Stimulated activated CD4-positive, alpha-beta T cell treated with anti-CD3 and anti-CD28 coated beads, TNF-alpha, amount 100 ng/mL, for 1 hour (primary cell): ENCODE measurements at places on chromosomes 16 and 17.

DNA sequence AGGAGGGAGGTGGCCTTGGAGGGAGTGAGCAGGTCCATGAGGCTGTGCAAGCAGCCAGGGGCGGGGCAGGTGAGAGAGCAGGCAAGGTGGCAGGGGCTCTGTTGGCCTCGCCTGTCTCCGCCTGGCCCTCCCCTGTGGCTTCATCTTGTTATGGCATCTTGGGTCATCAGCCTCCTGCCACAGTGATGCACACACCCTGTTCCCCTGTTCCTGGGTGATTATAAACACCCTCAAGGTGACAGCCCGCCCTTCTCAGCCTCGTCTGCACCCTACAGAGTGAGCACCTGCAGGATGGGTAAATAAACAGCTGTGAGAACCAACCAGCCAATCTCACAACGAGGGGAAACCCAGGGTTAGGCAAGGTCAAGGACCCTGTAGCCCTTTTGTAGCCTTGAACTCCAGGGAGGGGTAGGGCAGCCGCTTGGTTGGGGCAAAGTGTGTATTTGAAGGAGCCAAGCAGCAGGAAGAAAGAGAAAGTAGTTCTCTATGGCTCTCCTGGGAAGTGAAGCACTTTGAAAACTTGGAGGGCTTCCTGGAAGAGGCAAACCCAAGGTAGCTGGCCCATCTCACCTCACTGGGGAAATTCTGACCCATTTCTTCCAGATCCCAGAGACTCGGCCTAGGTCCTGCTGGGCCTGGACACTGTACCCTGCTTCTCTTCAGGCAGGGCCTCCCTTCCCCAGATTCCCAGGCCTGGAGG is 60.6 kb downstream of the NT5M start:
- no peak for DNase-seq

DNA sequence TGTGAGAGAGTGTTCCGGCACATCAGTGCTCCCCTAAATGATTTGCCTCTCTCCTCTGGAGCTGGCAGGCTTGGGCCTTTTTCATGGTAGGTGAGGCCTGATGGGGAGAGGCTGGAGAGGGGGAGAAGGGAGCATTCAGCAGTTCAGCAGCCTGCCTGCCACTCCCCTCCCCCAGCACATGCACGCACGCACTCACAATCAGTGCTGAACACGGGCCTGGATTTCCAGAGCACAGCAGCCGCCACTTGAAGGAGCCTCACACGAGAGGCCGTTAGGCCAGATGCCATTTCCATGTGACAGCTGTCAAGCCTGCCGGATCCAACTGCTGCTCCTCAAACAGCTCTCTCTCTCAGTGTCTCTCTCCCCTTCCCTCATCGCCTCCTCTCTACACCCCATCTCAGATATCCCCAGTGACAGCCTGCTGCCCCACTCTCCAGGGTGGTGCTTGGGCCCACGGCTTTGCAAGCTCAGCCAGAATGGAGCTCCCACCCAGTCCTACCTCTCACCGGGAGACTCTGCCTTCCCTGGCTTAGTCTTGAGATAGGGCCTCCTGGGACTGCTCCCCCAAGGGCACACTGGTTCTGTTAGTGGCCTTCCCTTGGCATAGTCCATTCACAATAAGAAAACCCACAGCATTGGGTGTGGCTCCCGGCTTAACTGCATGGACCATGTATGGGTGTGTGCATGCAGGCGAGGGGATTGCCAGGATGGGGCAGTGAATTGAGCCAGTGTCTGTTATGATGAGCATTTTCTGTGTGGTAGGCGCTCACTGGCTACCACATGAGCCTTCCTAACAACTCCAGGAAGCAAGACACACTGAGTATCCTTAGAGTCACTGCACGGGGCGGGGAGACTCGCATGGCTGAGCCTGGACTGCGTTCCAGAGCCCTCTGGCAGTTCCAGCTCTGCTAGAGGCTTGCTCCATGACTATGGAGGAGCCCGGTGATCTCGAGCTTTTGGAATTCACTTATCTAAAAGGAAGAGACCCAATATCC is 226.2 kb downstream of the CCDC182 start:
- DNase-seq = no peak

- DNase-seq = no peak
Measured at GRCh38 chr16:21563676-21564075, 35.7 kb upstream of the METTL9 start.

- no peak for DNase-seq
Measured at GRCh38 chr17:72101526-72101925, 19.3 kb upstream of the SOX9 start.

GRCh38 chr16:82384949-82385348 is 214.9 kb upstream of the MPHOSPH6 start:
- DNase-seq = no peak

DNA sequence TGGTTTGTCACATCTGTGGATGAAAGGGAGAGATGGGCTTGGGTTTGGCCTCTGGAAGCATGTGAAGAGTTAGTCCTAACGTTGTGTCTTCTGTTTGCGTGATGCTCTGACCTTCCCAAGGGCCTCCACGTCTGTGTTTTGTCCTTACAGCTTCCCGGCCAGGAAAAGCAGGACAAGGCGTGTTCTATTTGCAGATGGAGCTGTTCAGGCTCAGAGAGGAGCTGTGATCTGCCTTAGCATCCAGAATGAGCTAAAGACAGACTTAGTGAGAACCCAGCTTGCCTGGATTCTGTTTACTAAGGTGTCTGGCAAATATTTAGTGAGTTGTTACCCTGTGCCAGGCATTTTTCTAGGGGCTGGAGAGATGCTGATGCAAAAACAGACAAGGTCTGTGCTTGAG is 282.1 kb downstream of the CBLN1 start:
- DNase-seq = no peak

DNA sequence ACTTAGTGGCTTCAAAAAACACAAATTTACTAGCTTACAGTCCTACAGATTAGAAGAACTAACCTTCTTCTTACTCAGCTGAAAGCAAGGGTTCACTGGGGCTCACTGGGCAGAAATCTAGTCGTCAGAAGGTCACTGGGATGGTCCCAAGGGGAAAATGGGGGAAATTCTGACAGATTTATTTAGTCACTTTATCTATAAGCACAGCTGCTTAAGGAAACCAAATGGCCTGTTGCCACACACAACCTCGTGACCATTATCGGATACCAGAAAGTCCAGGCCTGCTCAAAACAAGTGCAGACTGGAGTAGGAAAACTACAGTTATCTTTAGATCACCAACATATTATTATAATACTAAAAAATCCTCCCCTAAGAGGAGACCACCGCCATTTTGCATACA is 374.6 kb upstream of the ASIC2 start:
- no peak for DNase-seq
